ENCODE measurements at places on chromosomes 6 and 20.

DNA sequence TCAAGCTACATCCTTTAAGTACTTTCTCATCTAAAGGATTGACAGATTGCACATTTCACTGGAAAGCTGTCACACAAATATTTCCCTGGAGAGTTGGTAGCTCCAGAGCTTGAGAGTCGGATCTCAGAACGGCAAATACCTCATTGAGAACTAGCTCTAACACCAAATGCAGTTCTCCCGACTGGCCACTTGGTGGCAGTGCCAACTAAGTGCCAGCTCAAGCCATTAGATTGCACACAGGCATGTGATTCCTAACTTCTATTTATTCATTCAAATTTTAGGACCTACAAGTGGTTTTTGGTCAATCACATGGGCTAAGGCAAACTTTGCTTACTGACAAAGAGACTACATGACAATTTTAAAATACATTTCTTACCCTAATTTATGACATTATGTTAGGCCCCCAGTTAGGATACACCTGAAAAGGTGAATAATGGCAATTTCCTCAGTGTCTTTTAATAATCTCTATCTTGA lies 7.9 kb upstream of the MCHR2 start:
- DNase-seq, result peak; percentile 54

GRCh38 chr20:14882157-14882556 lies 544.7 kb upstream of the FLRT3 start:
- DNase-seq, result no peak

GRCh38 chr6:106974336-106974998 lies at the start of gene CD24:
Gene CD24 (minus strand): TSS chr6:106974729. CDS start chr6:106974646, 83 bp downstream.
- DNase-seq, result peak; percentile 85

DNA sequence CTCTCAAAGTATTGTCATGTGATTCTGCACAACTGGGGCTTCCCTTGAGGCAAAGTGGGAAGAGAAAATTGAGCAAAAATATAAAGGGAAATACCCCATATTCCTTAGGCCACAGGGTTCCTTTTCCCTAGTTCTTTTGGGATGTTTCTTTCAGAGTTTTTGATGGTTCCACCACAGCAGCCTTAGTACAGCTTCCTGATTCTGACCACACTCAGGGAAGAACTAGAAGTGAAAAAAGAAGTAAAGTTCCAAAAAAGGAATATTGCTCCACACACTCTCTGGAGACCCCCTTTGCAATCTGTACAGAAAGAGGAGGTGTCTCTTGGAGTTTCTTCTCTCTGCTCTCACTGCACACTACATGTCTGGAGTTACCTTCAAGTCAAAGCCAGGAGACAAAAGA lies 27.9 kb upstream of the HLA-DQA2 start:
- no peak for DNase-seq

GRCh38 chr20:53805895-53806384 lies 212.3 kb upstream of the ZNF217 start:
- DNase-seq, result peak; percentile 63

DNA sequence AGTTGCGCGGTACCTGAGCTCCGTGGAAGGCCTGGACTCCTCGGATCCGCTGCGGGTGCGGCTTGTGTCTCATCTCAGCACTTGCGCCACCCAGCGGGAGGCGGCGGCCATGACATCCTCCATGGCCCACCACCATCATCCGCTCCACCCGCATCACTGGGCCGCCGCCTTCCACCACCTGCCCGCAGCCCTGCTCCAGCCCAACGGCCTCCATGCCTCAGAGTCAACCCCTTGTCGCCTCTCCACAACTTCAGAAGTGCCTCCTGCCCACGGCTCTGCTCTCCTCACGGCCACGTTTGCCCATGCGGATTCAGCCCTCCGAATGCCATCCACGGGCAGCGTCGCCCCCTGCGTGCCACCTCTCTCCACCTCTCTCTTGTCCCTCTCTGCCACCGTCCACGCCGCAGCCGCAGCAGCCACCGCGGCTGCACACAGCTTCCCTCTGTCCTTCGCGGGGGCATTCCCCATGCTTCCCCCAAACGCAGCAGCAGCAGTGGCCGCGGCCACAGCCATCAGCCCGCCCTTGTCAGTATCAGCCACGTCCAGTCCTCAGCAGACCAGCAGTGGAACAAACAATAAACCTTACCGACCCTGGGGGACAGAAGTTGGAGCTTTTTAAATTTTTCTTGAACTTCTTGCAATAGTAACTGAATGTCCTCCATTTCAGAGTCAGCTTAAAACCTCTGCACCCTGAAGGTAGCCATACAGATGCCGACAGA lies 9.9 kb downstream of the HEY2 start:
- DNase-seq, result no peak

DNA sequence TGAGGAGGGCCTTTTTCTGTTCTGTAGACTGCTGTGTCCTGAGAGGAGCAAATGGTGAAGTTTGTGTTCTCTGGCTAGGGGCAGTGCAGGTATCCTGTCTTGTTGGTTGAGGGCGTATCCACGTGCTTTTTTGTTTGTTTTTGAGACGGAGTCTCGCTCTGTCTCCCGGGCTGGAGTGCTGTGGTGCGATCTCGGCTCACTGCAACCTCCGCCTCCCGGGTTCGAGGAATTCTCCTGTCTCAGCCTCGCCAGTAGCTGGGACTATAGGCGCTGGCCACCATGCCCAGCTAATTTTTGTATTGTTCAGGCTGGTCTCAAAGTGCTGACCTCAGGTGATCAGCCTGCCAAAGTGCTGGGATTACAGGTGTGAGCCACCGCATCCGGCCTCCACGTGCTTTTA lies 10.8 kb upstream of the PXDC1 start:
- DNase-seq, result no peak

GRCh38 chr6:11398451-11399326 lies 138.9 kb upstream of the TMEM170B start:
- no peak for DNase-seq

GRCh38 chr20:32681175-32682084 lies 7.7 kb upstream of the C20orf203 start:
- peak; percentile 79 for DNase-seq

GRCh38 chr6:139744891-139745290 lies 370.4 kb upstream of the CITED2 start:
- no peak for DNase-seq

- no peak for DNase-seq
Observed at GRCh38 chr20:23867152-23867776, 12.3 kb downstream of the CST5 start.

- DNase-seq, result no peak
Observed at GRCh38 chr20:43746344-43747137, 19.7 kb upstream of the GTSF1L start.

- DNase-seq, result no peak
Observed at GRCh38 chr6:149995235-149995750, 30.0 kb downstream of the RAET1L start.
